ENCODE measurements at places on chromosomes 7 and 10. TPM values are rescaled to one million over a fixed set of nuclear protein-coding genes. Genes with fewer than 3 reads are reported as not detected.

- DNase-seq, result no peak
These were observed 55.4 kb upstream of the KIAA1217 start for GRCh38 chr10:24153537-24153936.

DNA sequence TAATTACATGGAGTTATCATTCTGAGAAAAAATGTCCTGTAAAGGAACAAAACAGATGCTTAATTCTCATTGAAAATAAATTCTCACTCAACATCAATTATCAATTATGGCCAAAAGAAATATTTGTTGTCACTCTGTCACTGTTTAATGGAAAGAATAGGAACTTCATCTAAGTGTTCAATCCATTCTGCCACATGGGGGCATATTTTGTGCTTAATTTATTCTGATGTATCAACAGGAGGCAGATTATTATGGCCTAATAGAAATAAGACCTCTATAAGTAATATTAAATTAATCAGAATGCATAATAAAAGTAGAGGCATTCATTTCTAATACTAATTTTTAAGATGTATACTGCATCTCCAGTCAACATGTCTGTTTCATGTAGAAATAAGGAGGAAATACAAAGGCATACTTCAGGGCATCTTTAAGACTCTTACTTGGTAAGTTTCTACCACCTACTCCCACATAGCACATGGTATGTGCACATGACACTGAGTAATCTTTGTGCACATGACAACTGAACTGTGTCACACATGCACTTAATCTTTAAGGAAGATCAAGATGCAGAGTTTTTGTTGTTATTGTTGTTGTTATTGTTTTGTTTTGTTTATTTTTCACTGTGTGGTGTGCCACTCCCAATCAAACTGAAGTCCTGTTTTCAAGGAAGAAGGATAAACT is 420.4 kb upstream of the SEMA3A start:
- no peak for DNase-seq

- no peak for DNase-seq
These were observed 6.1 kb upstream of the GPR85 start for GRCh38 chr7:113092762-113093161.

- DNase-seq, result no peak
These were observed 8.3 kb upstream of the FAM133B start for GRCh38 chr7:92598310-92598981.

GRCh38 chr10:75281974-75282373 is 46.2 kb upstream of the COMTD1 start:
- DNase-seq, result no peak

- no peak for DNase-seq
These were observed 2.4 kb downstream of the ARID5B start for GRCh38 chr10:61903928-61904344.

The OPALIN gene
- not detected for polyA plus RNA-seq

The ITGA8 gene
- polyA plus RNA-seq, result 88.6 TPM

The STOX1 gene
- polyA plus RNA-seq, result 5.5 TPM

The CDC14C gene
- polyA plus RNA-seq, result not detected

The CAMK2G gene
- 31.4 TPM for polyA plus RNA-seq
